ENCODE measurements at places on chromosomes 16 and 17. TPM values are rescaled to one million over a fixed set of nuclear protein-coding genes. Genes with fewer than 3 reads are reported as not detected.

Gene UBFD1
- total RNA-seq, result 122 TPM

Gene PRCD
- 7.0 TPM for total RNA-seq

Gene PDILT
- 0.18 TPM for total RNA-seq

Gene PKD1
- 153 TPM for total RNA-seq

Gene C17orf67
- total RNA-seq, result 0.16 TPM

Gene PRSS36
- total RNA-seq, result not detected

Gene KRTAP4-3
- total RNA-seq, result not detected

Gene AP2B1
- 50.4 TPM for total RNA-seq

Gene TRIM25
- total RNA-seq, result 16.2 TPM

Gene OSGIN1
- total RNA-seq, result 5.3 TPM

Gene NEURL4
- total RNA-seq, result 15.7 TPM

Gene KRTAP9-8
- total RNA-seq, result not detected

Gene OTOA
- not detected for total RNA-seq

Gene MINK1
- 23.8 TPM for total RNA-seq

Gene GUCY2D
- total RNA-seq, result not detected

Gene UNKL
- total RNA-seq, result 23.3 TPM

Gene CD68
- 30.1 TPM for total RNA-seq

Gene KRT25
- total RNA-seq, result not detected

Gene CMTM1
- total RNA-seq, result not detected

Gene LDHD
- 5.4 TPM for total RNA-seq

Gene SAMD14
- 8.9 TPM for total RNA-seq

All from cardiac atrium fibroblast (primary cell).